ENCODE measurements at places on chromosomes 11 and 22.

GRCh38 chr22:38867471-38868285 is 4.3 kb downstream of the CBX6 start:
- DNase-seq, result no peak

DNA sequence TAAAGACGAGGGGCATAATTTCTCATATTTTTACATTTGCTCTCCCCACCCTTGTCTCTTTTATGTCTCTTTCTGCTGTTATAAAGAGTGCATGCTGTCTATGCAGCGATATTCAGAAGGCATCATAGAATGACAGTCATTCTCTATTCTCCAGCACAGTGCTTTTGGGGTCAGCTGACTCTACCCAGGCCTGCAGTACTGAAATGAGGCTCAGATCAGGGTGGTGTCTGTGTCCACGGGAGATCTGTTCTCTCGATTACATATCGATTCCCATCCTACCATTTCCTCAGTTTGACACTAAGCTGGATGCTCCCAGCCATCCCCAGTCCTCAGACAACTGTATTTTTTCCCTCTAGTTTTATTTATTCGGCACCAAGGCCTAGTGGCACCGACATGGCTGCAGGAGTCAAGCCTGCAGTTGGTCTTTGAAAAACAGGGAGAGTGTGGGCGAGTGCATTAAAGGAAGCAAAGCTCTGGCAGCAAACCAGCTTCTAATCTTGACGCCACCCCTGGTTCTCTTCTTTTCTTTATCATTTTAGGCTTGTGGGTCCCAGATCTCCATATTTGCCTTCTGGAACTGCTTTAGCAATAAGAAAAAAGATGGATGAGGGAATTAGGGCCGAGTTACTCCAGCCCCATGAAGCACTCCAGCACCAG is 71.6 kb upstream of the PICALM start:
- no peak for DNase-seq

DNA sequence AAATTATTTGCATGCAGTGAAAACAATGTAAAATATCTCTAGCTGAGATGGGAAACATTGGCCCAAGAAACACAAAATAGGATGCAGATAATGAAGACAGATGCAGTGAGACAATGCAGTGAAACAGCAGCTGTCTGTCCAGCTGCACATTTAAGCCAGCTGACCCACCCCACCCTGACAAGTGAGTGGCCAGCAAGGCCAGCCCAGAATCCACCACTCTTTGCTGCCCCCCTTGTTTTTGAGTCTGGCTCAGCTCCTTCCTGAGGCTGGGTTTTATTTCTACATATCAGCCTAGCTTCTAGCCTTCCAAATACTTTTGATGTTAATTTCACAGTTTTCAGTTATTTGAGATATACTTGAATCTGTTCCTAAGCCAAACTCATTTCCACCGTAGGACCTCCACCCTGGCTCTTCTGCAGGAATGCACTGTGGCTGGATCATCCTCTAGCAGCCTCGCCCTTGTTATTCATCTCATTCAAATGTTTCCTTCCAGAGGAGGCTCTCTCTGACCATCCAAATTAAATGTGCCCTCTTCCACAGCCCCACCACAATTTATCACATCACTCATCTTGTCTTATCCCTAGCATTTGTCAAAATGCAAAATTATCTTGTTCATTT is 154.1 kb upstream of the POU2AF2 start:
- no peak for DNase-seq

GRCh38 chr22:36926721-36927435 is 13.4 kb downstream of the CSF2RB start:
- DNase-seq, result no peak

DNA sequence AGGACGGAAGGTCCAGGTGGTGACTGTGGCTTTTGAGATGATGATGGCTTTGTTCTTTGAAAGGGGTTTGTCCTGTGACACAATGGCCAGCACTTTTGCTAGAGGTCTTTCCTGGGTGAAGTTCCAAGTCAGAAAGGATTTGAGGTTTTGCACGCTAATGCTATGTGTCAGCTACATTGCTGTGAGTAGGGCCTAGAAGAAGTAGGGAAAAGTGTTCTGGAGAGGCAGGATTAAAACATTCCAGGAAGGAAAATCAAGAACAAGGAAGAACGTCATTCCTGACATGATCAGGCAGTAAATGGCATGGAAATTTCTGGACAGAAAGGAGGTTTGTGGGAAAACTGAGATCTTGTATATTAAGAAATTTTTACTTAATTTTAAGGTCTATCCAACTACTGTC is 290.7 kb downstream of the NTM start:
- DNase-seq, result no peak

DNA sequence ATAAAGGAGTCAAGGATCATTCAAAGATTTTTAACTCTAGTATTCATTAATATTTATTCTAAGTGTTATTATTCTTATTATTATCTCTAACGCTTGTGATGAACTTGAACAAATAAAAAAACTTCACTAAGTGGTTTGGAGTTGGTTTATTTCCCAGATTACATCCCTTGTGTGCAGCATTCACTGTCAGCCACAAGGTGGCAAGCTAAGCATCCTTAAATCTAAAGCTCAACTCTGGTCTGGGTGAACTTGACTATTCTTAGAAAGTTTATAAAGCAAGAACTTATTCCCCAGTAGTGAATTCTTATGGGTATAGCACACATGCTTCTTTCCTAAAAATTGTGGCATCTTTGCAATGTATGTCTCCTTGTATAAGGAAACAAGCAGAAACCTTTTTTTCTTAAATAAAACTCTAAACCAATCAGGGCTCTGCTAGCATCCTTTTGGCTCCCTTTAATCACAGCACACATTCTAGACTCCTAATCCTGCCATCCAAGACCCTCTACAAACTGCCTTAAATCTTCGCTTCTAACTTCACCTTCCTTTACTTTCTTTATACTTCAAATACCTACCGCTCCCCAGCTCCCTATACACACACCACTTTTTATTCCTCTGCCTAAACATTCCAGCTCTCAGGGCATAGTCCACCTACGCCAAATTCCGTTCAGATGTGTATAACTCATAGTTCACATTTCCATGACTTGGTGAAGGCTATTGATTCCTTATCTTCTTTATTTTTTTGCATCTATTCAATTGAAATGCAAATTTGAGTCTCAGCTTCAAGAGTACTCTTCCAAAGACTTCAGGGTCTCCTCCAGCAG is 1068.8 kb downstream of the DLG2 start:
- no peak for DNase-seq

DNA sequence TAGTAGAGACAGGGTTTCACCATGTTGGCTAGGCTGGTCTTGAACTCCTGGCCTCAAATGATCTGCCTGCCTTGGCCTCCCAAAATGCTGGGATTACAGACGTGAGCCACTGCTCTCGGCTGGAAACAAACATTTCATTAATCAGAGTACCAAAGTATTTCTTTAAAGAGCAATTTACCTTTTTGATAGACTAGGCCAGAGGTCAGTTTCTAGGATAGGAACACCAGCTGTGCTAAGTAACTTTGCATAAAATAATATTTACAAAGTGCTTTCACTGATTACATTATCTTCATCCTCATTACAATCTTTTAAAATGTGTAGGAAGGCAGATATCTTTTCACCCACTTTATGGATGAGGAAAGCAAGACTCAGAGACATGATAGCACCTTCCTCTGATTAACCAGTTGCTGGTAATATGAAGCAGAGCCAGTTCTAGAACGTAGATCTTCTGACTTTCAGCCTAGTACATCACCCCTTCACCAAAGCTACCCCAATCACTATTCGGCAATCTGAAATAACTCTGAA is 355.2 kb downstream of the SOX6 start:
- DNase-seq, result no peak

DNA sequence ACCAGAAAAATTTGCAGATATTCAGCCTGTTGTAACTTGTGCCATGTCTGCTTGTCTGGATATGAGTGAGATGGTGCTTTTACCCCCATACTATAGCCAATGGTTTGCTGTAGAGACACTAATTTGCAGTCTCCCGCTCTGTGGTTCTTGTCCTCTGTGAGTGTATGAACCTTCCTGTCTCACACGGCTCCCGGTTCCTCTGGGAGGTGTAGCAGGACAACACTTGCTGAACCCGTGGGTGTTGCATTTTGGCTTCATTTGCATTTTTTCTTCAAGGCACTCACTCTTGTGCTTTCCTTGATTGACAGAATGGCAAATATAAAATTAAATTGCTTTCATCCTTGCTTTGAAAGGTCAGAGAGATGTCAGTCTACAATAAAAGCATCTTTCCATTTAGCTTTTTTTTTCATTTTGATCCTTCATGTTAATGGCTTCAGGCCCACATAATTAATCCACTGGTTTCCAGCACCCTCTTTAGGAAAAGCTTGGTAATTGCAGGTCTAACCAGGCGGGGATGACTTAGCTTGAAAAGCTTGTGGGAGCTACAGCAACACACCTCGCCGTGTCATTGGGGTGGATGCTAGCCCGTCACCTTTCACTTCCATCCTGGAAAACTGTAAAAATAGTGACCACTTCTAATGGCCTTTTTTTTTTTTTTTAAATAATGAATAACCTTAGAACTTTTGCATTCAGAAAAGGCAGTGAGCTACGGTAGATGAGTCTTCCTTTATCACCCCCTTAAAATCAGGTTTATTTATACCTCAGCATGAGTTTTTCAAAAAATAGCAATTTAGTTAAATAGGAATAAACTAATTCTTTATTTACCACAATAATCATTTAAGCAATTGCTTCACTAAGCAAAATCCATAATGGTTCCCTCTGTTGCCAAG is 27.4 kb upstream of the ST14 start:
- DNase-seq, result no peak

GRCh38 chr11:34860034-34860433 is 56.1 kb downstream of the APIP start:
- DNase-seq, result no peak

DNA sequence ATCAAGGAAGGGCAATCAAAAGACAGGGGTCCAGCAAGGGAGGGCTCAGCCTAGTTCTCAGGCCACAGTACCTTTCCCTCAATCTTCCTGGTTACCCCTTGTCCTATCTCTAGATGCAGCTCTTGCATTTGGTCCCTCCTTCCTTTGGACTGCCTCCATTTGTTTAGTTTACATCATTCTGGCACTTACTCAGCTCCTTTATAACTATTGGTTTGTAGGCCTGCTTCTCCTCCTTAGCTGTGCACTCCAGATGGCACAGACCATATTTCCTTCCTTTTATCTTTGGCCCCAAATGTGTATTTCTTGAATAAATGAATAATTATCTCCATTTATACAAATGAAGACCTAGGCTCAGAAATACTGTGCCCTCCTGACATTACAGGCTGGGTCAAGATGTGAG is 92.3 kb upstream of the AMOTL1 start:
- DNase-seq, result no peak

DNA sequence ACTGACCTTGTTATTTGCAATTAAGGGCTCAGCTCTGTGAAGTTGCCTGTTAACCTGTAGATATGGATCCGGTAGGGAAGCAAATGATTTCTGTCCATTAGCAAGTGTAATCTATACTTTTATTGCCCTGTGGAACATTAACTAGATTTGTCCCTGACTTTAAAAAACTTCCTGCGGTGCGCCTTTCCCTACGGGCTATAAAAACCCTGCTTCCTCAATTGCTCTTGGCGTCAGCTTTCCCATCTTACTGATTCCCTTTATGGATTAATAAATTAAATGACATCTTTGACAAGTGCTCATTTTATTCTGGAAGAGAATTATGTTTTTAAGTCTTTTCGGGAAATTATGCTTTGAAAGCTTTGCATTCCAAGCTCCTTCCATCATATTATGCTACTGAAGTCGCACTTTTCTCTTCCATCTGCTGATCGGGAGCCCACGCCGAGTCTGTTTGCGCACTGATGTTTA is 18.3 kb upstream of the CLMP start:
- no peak for DNase-seq

- no peak for DNase-seq
Measured at GRCh38 chr11:76238551-76238950, 32.2 kb upstream of the WNT11 start.

- DNase-seq, result no peak
Measured at GRCh38 chr11:16825101-16825500, 86.7 kb downstream of the C11orf58 start.

DNA sequence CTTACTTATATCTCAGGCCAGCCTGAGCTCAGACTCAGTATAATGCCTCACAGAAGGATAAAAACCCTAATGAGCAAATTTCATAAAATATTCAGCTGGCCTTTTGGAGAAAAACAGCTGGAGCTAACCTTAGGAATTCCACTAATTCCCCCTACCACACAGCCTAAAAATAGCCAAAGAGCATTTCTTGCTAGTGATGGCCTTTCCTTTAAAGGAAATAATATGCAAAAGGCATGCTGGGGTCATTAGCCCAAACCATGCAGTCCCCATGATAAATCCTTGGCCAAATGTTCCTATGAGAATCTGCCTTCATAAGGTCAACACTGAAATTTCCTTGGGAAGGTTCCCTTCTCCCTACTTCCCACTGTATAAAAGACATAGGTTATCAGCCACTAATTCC is 38.2 kb downstream of the SYTL2 start:
- DNase-seq, result peak; percentile 9

- no peak for DNase-seq
Measured at GRCh38 chr11:119406005-119406404, 17.0 kb downstream of the THY1 start.

GRCh38 chr11:12402691-12403120 is 25.3 kb downstream of the PARVA start:
- DNase-seq, result no peak

DNA sequence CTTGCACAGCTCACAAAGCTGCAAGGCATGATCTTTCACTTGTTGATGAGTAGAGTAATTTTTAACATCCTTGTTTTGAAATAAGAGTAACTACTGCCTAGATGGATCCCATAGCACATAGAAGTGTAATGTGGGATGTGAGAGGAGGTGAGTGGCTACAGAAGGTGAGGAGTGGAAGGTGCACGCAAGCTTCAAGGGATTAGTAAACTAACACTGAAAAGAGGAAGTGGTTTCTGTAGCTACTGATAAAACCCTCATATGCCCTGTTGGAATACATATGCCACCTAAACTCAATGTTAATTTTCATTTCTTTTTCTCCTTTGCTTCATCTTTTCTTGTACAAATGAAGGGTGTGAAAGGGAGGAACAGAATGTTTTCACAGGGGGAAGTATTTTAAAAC is 22.0 kb upstream of the CTSC start:
- no peak for DNase-seq

- DNase-seq, result no peak
Measured at GRCh38 chr11:119744577-119744976, 15.6 kb upstream of the NECTIN1 start.

GRCh38 chr11:16278979-16279378 is 77.4 kb downstream of the SOX6 start:
- no peak for DNase-seq

GRCh38 chr11:126317432-126317755 is 13.5 kb downstream of the DCPS start:
- no peak for DNase-seq

DNA sequence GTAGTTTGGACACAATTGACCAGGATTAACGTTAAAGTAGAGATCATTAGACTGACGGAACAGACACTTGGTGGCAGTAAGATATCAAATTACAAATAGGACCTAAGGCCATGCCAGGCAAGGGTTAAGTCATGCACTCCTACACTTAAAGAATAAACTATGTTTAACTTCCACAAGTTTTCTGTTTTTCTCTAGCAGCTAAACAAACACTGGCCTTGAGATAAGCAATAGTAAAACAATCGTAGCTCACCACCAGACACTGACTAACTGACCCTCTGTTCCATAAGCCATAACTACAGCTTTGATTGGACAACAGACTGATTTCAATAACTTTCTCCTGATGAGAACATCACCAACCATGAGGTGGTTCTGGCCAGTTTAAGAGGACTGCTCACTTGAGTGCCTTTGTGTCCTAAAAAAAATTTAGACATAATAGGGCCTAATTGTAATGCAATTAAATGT is 2.0 kb upstream of the CEP126 start:
- no peak for DNase-seq

- no peak for DNase-seq
Measured at GRCh38 chr22:45502215-45503049, at the start of gene FBLN1. TSS of gene FBLN1 (plus strand) at chr22:45502883. CDS start at chr22:45502986, 103 bp downstream.

Measured in non-pigmented ciliary epithelial cell (primary cell).